SW 1271 (cell line): ENCODE measurements at places on chromosomes 12 and 14.

GRCh38 chr12:108638997-108639822 lies 5.5 kb upstream of the SELPLG start:
- DNase-seq, result no peak

GRCh38 chr14:23300687-23301223 lies 1.9 kb downstream of the PPP1R3E start:
- no peak for DNase-seq

- DNase-seq, result no peak
Measured at GRCh38 chr12:93151079-93151762, 222.1 kb upstream of the EEA1 start.

GRCh38 chr14:33240466-33240865 lies 301.8 kb downstream of the NPAS3 start:
- no peak for DNase-seq

GRCh38 chr12:5497329-5498053 lies 65.6 kb downstream of the NTF3 start:
- DNase-seq, result no peak

- no peak for DNase-seq
Measured at GRCh38 chr12:62320054-62320453, 59.9 kb downstream of the USP15 start.

DNA sequence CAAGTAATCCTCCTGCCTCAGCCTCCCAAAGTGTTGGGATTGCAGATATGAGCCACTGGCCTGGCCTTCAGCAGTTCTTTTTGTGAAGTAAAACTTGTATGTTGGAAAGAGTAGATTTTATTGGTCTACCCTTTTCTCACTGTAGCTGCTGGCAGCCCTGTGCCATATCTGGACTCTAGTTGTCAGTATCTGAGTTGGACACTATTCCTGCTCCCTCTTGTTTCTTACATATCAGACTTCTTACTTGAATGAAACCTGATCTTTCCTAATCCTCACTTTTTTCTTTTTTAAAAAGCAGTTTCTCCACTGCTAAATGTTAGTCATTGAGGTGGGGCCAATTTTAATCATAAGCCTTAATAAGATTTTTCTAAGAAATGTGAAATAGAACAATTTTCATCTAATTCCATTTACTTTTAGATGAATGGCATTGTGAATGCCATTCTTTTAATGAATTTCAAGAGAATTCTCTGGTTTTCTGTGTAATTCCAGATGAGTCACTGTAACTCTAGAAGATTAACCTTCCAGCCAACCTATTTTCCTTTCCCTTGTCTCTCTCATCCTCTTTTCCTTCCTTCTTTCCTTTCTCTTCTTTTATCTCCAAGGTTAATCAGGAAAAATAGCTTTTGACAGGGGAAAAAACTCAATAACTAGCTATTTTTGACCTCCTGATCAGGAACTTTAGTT lies 88.7 kb downstream of the APAF1 start:
- DNase-seq, result no peak

GRCh38 chr14:41389355-41389754 lies 217.3 kb upstream of the LRFN5 start:
- no peak for DNase-seq
